Mucosa of gallbladder (tissue), 1 donor: ENCODE measurements at places on chromosomes 1 and 21. TPM values are rescaled to one million over a fixed set of nuclear protein-coding genes. Genes with fewer than 3 reads are reported as not detected.

COL8A2 gene
- total RNA-seq, result 10.8 TPM

ERG gene
- total RNA-seq, result 10.0 TPM

ZMYND12 gene
- 3.6 TPM for total RNA-seq

DNA sequence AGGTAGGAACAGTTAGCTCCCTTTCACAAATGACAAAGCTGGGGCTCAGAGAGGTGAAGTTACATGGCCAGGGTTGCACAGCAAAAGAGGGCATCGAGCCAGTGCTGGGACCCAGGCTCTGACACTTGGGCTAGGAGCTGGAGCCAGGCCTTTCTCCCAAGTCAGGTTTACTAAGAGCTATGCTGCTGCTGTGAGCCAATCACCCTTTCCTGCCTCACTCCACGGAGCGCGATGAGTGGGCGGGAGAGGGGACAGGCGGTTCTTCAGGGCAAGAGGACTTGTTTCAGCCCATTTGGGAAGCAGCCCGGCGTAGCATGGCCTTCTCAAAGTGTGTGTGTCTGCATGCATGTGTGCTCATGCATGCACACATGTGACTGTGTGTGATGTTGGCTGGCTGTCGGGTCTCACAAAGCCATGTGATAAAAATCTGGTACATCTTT lies 10.6 kb downstream of the ID3 start:
- DNase-seq, result no peak

DNA sequence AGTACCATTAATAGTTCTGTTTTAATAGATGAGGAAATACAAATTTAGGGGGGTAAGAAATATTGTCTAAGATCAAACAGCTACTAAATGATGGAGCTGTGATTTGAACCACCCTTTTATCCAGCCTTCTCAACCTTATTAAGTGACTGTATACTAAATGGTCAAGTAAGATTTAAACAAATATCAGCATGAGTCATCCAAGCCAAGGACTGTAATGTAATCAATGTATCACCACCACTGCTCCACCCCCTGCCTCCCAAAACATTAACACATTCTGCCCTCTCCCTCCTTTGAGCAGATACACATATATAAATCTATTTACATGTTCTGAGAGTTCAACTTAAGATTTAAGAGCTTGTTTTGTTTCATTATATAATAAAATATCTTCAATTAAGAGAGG lies 58.9 kb downstream of the LRRC40 start:
- no peak for DNase-seq

DNA sequence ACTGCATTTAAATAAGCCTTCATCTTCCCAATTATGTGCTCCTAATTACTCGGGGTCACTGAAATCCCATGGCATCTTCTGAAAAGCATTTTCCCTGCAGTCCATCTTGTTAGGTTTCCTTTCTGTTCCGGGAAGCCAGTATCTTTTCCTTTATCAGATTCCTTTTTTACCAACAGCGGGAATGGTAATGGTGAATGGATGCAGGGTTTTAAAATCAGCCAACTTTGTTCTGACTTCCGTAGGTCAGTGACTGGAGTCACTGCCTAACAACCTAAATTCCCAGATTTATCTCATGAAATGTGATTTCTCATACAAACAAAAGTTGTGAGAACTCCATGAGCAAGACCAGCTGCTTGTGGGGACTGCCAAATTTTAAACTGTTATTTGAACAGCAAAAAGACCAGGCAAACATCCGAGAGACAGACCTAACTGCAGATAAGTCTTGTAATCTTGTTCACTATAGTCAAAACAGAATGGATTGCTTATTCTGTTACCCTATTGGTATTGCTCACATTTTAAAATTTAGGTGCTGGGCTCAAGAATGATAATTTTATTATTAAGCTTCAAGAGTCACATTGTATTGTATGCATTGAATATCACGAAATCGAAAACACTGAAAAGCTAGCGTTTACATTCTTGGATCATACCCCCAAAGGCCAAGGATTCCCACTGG lies 1.2 kb upstream of the RWDD3 start:
- DNase-seq, result peak; percentile 19

- DNase-seq, result no peak
Measured at GRCh38 chr1:7984811-7985210, 23.3 kb downstream of the PARK7 start.

TMEM51 gene
- 43.7 TPM for total RNA-seq

TEX38 gene
- total RNA-seq, result 0.35 TPM

RYR2 gene
- total RNA-seq, result 7.5 TPM

DNA sequence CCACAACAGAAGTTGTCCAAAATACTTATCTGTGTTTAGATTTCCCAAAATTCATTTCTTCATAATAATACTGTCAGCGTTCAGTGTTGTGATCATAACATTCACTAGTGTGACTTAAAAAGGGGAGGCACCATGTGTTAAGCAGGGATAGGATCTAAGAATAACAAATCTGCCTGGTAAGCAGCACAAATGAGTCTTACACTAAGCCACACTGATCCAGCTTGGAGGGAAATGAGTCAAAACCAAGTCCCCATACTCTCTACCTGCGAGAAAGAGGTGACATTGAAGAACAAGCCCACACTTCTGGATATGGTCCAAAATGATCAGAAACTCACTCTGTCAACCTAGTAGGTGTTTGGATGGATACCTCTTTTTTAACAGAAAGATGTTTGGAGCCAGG lies 145.5 kb downstream of the CRB1 start:
- DNase-seq, result no peak

DNA sequence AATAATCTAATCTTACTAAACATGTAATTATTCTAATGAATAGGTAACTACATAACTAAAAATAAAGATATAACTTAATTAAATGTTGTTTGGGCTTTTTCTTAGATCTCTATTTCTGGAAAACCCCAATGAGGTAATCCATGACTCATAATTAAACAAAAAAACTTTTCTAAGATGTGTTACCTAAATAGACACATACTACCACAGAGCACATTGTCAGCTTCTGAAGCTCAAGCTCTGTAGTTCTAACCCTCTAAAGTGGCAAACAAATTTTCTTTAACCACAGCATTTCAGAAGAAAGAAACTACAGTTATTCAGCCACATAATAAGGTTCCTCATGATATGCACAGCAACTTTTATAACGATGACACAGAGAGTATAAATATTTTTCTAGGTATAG lies 4.2 kb downstream of the OR6K3 start:
- DNase-seq, result no peak

- no peak for DNase-seq
Measured at GRCh38 chr1:184326278-184326677, 60.6 kb upstream of the C1orf21 start.

LORICRIN gene
- not detected for total RNA-seq

DNA sequence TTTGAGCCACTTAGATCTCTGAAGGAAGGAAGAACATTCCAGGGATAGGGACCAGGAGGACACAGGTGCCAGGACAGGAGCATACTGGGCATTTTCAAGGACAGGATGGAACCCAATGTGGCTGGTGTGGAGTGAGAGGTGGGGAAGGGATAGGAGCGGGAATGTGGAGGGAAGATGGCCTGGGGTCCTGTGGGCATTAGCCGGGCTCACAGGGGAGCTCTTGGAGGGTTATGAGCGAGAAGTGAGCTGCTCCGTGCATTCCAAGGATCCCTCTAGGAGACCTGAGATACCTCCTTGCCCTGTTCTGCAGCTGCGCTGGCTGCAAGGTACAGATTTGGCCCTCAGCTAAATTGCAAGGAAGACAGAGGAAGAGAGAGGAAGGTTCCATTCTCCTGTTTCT lies 87.5 kb downstream of the IER5 start:
- no peak for DNase-seq

- no peak for DNase-seq
Measured at GRCh38 chr21:43721939-43722338, 3.0 kb downstream of the PDXK start.

RUNX3 gene
- total RNA-seq, result 7.4 TPM

DNA sequence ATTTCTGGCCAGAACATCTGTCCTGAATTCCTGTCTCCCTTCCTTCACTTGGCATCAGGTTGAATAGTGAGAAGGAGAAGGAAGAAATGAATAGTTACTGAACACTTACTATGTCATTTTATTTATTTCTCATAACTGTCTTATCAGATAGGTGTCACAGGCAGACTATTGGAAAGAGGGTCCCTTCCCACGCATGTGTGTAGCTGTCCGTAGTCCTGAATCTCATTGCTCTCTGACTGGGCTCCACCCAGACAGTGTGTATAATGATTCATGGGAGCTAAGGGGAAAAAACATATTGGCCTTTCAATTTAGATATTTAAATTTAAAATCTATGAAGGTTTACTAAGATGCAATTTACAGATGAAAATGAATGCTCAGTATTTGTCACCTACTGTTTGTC lies 86.1 kb downstream of the OMA1 start:
- DNase-seq, result no peak

DNA sequence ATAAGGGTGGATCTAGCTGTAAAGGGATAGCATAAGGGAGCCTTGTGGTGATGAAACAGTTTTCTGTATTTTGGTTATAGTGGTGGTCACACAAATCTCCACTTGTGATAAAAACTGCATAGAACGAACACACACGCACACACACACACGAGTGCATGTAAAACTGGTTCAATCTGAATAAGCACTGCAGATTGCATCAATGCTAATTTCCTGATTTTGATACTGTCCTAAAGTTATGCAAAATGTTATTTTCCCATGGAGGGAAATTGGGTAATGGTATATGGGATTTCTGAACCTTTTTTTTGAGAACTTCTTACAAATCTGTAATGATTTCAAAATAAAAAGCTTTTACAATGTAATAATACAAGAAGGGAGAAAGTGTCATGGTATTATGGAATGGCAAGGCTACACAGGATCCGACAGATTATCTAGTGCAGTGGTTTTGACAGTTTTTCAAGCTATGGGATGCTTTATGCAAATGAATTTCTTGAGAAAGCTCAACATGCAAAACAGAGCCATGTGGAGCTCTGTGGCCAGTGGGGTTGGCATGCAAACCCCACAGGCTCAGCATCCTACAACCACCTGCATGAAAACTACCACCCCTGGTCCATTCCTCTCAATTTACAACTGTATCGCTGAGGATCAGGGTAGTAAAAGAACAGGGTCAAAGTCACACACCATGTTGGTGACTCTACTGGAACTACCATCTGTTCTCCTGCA lies 18.8 kb downstream of the SLC41A1 start:
- no peak for DNase-seq

DNA sequence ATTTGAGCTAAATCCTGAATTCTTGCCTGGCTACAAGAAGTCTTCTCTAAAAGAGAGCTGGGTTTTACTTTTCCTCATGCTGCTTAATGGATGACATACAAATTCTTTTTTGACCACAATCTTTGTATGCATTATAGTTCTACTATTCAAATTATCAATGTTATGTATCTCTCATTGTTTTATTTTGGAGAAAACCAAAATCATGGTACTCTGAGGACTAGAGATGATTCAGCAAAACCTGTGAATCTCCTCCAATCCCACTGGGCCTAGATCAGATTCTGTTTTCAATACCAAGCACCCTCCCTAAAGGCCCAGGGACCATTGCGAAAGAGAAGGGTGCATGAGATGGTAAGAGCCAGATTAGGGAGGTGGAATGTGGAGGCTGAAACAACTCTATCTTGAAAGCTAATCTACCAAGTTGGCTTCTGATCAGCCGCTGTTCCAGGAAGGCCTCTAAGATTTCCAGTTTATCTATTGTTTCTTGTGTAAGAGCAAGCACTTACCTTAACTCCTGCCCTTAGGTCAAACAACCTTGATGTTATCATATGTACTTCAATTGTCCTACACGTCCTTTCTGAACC lies 547.2 kb downstream of the PLPP3 start:
- no peak for DNase-seq

- DNase-seq, result peak; percentile 49
Measured at GRCh38 chr1:160777486-160778089, 18.4 kb upstream of the LY9 start.

GRCh38 chr21:26534517-26534916 lies 38.6 kb downstream of the CYYR1 start:
- no peak for DNase-seq

GRCh38 chr1:145937436-145937835 lies 10.2 kb upstream of the RBM8A start:
- no peak for DNase-seq

GNG4 gene
- 0.12 TPM for total RNA-seq

DNA sequence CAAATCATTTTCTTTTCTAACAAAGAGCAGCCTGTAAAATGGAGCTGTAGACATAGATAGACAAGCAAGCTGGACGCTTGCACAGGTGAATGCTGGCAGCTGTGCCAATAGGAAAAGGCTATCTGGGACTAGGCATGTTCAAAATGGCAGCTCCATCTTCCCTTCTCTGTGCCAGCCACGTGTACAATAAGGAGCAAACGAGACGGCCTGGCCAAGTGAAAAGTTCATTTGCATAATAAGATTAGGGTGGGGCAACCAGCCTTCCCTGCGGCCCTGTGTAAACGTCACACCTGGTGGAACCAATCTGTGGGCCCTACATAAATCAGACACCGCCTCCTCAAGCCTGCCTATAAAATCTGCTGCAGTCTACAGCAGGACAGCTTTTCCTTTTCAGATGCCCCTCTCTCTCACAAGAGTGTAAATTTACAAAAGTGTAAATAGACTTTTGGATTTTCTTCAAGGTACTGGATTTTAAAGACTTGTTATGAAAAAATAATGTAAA lies 16.6 kb upstream of the EDEM3 start:
- no peak for DNase-seq

- DNase-seq, result no peak
Measured at GRCh38 chr1:198238121-198238520, 81.3 kb downstream of the NEK7 start.

CDC7 gene
- 1.6 TPM for total RNA-seq

DNA sequence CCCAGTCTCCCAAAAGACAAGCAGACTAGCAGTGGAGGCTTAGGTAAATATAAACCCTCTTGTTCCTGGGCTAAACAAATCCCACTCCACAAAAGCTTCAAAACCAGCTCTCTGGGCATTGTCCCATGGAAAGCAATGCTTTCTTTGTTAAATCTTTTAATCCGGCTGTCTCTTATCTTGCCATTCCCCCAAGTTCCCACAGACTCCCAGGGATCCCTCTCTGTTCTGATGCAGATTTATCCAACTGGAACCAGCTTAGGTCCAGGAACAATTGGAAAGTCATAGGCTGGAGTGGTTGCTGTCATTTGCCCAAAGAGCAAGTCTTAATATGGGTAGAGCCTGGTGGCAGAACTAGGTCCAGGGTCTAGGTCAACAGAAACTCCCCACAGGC lies 110.1 kb upstream of the ATP1A1 start:
- no peak for DNase-seq

OR10Z1 gene
- not detected for total RNA-seq

DNA sequence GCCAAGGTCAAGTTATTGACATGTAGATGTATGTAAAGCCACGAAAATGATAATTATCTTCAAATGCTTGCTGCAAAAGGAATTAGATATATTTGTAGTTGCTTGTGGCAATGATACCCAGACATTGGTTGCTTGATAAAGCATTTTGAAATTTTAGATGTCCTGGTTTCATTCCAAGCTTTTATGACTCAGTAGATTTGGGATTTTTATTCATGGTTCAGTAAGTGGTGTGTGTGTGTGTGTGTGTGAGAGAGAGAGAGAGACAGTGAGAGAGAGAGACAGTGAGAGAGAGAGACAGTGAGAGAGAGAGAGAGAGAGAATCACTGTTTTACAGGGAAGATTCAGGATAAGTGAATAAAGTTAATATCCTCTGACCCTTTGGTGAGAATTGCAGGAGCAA lies 498.2 kb upstream of the C1orf87 start:
- DNase-seq, result no peak

GRCh38 chr1:118487091-118487490 lies 302.1 kb upstream of the SPAG17 start:
- no peak for DNase-seq

NFASC gene
- 18.0 TPM for total RNA-seq
